Left colon (tissue), 2 donors: ENCODE measurements at places on chromosomes 16 and 17.

DNA sequence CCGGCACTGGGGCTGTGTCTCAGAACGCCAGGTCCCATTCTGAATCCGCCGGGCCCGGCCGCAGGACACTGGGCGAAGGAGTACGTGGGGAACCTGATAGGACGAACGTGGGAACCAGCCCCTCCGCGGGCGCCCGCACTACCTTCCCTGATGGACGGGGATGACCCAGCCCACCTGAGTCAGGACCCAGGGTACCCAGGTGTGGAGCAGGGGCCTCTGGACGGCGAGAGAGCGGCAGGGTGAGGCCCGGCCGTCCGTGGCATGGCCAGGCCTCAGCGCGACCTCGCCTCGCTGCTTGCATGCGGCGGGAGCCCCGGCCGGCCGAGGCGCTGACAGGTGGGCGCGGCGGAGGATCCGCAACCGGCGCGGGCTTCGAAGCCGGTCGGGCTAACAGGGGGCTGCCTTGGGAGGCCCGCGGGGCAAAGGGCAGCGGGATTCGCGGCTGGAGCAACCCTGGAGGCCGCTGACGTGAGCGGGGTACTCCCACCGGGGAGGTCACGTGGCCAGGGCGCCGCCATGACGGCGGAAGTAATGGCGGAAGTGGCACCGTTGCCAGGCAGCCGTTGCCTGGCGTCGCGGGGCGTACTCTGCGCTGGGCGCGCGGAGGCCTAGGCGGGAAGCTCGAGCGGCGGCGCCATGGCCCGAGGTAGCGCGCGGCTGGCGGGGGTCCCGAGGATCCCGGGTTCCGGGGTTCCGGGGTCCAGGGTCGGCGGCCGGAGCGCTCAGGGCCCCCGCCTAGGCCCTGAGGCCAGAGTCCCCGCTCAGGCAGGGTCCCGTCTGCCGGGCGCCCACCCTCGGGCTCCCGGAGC lies at the start of gene WDR90:
TSS of gene WDR90 (plus strand) at position 585 of the 809 bp plus-strand sequence. CDS start at position 637, 52 bp downstream.
- DNase-seq = peak; percentile 96

GRCh38 chr17:194828-195602 lies 13.6 kb upstream of the DOC2B start:
- DNase-seq = no peak

DNA sequence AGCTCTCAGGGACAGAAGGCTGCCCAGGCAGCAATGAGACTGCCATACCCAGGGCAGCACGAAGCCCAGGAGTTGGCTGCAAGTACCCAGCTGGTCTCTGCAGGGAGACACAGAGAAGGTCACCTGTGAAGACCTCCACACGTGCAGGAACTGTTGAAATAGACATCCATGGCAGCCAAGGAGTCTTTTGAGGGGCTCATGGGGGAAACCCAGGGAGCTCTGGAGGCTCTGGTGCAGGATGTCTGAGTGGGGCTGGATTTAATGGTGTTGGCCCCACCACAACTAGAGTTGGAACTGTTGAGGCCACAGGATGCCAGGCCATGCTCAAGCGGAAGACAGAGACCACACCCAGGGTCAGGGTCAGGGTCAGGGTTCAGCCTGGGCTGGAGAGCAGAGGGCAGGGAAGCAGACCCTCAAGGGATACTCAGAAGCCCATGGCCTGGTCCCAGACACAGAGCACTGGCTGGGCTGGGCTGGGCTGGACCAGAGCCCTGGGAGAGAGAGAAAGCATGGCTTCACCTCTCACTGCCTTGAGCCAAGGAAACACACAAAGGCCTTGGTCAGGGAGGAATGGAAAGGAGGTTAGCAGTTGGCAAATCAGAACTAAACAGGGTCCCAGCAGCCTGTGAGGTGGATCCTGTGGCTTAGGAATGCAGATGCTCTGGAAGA lies 21.4 kb downstream of the PITPNM3 start:
- no peak for DNase-seq

GRCh38 chr17:5068236-5068635 lies 10.0 kb upstream of the ZFP3 start:
- no peak for DNase-seq

DNA sequence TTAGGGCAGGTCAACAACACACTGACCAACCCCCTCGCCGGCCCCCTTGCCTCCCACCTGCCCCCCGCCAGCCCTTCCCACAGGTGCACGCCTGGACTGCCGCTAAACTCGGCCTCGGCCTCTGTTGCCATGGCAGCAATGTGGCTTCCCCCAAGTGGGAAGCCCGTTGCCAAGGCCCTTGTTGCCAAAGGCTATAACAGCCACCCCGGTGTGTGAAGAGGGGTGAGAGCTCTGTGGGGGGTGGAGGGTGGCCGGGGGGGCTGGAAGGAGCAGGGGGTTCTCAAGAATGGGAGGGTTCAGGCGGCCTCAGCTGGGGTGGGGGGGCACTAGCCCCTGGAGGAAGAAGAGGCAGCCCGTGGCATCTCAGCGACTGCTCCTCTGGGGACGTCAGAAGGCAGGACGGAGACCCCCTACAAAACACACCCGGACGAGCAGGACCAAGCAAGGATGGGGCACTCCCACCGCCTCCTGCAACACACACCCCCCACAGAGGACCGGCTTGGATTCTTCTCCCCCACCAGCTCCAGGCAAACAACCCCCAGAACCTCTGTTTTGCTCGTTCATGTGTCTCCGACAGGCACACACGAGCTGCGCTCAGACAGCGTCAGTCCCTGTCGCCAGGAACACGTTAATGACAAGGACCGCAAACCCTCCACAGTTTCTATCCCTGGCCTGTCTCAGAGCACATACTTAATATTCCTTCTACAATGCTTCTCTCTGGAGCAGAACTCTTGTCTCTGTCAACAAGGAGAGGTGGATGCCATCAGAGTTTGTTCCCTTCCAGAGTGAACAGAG lies 55.7 kb downstream of the ABR start:
- no peak for DNase-seq

DNA sequence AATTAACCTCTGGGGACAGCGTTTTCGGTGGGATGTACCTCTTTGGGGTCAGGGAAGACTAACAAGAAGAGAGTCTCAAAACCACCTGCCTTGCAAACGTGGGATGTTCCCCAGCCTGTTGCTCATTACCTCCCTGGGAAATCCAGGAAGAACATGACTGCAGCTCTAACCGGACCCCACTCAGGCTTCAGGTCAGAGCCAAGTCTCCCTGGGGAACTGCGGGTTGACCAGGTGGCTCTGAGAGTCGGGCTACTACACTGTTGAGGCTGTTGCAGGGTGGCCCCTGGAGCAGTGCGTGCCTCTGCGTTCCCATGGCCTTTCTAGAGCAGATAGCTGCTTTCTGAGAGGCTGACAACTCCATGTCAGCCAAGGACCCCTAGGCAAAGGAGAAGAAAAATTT lies 309.1 kb downstream of the FOXL1 start:
- DNase-seq = no peak

GRCh38 chr16:57889960-57890751 lies 80.8 kb downstream of the CNGB1 start:
- no peak for DNase-seq

- DNase-seq = no peak
Measured at GRCh38 chr17:64229815-64230728, 33.0 kb downstream of the TEX2 start.

GRCh38 chr17:32104158-32104557 lies 38.1 kb upstream of the RHOT1 start:
- DNase-seq = no peak

- DNase-seq = no peak
Measured at GRCh38 chr17:28929787-28930186, 21.5 kb downstream of the PHF12 start.

GRCh38 chr17:61457226-61457983 lies 5.2 kb downstream of the TBX4 start:
- DNase-seq = no peak

GRCh38 chr17:38421171-38421841 lies 7.0 kb upstream of the ARHGAP23 start:
- no peak for DNase-seq

- peak; percentile 45 for DNase-seq
Measured at GRCh38 chr17:40107522-40108174, 7.3 kb upstream of the NR1D1 start.

DNA sequence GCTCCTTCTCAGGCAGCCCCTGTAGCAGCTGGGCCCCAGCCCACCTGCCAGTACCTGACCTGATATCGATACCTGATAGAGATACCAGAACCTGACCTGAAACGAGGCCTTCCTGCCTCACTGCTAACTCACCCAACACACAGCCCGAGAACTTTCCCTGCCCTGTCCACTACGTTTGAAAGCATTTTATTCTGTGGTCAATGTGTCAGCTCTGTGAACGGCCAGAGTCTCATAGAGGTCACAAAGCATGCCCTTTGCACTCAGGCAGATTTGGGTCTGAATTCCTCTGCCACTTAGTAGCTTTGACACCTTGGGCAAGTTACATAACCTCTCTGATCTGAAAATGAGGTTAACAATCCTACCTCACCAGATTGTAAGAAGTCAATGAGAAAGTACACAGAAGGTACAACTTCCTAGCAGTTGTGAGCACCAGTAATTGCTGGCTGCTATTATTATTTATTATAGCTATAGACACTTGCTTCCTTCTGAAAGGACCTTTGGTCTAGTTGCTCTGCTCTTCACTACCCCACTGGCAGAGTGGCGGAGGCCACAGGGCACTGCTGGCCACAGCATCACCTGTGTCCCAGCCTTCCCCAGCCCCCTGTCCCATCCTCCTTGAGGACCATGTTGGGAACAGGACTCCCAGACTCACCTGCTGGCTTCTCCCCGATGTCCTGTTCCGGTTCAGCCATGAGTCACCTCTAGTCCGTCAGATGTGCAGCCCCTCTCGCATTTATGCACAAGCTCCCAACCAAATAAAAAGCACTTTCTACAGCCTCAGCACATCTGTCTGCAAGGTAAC lies 895 bp downstream of the ANKRD40CL start:
- peak; percentile 60 for DNase-seq

GRCh38 chr16:56477096-56477878 lies 25.9 kb downstream of the OGFOD1 start:
- no peak for DNase-seq
